Activated naive CD4-positive, alpha-beta T cell treated with anti-CD3 and anti-CD28 coated beads, Interleukin-2, amount 50 U/mL, for 72 hours (primary cell): ENCODE measurements at places on chromosomes 11 and 22.

DNA sequence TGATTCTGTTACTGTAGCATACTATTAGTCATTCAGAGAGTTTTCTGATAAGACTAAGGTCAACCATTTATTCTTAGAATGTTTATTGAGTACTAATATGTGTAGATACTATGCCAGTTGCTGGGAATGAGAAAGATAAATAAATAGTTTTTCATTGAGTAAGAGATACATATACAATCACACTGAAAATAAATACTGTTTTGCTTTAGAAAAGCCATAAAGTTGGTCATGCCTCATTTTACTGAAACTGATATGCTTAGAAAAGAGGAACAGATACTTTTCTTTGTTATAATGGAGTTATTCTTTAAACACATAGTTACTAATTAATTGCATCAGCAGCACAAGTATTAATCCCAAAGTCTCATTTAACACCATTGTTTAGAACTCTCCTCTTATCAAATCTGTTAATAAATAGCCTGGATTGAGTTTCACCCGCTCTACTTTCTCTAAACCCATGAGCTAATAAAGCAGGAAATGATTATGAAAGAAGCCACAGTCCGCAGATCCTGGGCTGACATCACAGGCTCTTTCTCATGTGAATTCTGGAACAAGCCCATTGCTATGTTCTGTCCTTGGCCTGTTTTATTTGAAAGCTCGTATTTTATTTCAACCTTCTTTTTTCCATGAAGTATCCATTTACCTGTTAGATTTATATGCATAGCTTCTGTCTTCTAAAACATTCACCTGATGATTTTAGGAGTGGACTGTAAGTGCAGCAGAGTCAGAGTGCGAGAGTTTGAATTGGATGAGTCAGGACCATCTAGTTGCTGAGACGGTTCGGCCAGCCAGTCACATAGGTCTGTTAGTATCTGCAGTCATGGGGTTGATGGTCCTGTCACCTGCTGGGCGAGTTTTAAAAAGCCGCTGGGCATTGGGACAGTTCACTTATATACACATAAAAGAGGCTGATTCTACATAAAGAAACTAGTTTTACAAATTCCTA is 35.5 kb downstream of the PIWIL4 start:
- DNase-seq = no peak

- no peak for DNase-seq
Observed at GRCh38 chr22:49527611-49528419, 299.9 kb downstream of the BRD1 start.

DNA sequence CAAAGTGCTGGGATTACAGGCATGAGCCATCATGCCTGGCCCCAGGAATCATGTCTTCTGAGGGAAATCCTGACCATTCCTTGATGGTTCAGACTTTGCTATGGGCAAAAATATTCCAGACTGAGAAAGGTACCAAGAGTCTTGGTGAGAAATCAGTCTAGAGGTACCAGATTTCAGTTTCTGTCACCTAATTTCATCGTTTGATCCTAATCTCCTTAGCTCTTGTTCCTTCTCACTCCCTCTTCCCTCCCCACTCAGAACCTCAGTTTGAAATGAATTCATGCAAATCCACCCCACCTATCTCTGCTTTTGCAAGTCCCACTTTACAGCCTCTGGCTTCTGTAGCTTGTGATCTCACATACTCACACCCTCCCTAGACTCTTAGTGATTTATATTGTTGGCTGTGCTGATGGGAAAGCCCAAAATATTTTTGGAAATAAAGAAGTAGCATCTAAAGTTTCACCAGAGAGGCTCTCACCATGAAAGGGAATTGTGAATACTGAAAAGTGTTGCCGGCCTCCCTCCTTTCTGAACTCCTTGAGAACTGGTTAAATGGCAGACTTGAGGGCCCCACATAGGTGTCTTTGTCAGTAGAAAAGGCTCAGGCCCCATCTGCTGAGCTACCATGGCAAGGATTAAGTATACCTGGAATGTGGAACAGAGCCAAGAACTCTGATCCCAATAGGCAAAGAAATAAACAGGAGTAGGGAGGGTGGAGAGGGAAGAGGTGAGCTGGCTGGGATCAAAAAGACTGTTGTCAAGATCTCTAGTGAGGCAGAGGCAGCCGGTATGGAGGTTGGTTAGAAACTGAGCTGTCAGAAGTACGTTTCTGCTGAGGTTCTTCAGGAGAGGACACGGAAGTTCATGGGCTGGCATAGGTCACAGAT is 190.5 kb upstream of the MTMR2 start:
- no peak for DNase-seq

DNA sequence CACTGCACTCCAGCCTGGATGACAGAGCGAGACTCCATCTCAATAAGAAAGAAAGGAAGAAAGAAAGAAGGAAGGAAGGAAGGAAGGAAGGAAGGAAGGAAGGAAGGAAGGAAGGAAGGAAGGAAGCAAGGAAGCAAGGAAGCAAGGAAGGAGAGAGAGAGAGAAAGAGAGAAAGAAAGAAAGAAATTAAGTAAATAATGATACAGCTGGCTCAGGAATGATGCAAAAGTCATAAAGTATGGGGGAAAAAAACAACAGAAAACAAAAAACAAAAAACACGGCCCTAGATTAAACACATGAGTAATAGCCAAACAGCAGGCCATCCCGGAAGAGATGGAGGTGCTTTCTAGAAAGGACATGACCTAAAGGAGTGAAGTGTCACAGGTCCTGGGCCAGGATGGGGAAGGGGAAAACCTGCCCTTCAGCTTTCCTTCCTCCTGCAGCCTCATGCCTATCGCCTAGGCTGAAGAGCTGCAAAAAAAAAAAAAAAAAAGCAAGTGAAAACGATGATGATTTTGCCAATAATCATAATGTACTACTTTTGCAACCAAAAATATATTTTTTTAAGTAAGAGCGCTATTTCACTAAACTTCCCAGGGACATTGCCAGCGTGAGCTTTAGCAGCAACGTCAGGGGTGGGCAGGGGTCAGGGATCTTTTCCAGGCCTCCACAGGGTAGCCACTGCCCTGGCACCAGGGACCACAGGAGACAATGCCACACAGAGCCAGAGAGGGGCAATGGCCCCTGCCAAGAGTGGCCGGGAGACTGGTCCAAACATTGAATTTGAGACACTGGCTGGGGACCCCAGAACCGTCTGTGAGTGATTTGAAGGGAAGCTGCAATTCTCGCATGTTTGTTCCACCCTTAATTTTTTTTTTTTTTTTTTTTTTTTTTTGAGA is 28.2 kb upstream of the TMPRSS4 start:
- no peak for DNase-seq

GRCh38 chr11:84780689-84781293 is 846.4 kb downstream of the DLG2 start:
- no peak for DNase-seq
